Forelimb muscle (tissue), 1 donor: ENCODE measurements at places on chromosomes 12 and 14. TPM values are rescaled to one million over a fixed set of nuclear protein-coding genes. Genes with fewer than 3 reads are reported as not detected.

The SIX1 gene
- polyA plus RNA-seq = 59.4 TPM

The PRIMA1 gene
- 3.5 TPM for polyA plus RNA-seq

The TMEM253 gene
- polyA plus RNA-seq = 0.62 TPM

The IAPP gene
- not detected for polyA plus RNA-seq

The DHRS1 gene
- polyA plus RNA-seq = 15.0 TPM

The CABP1 gene
- polyA plus RNA-seq = 2.5 TPM

The IL26 gene
- polyA plus RNA-seq = not detected

The NEUROD4 gene
- polyA plus RNA-seq = not detected

The FGF6 gene
- 58.5 TPM for polyA plus RNA-seq

The TAS2R46 gene
- 0.35 TPM for polyA plus RNA-seq

The KSR2 gene
- polyA plus RNA-seq = not detected

The KLHL33 gene
- polyA plus RNA-seq = 1.1 TPM

The CCDC60 gene
- 0.09 TPM for polyA plus RNA-seq

The KRT74 gene
- not detected for polyA plus RNA-seq

The TC2N gene
- polyA plus RNA-seq = 3.1 TPM

The POTEM gene
- not detected for polyA plus RNA-seq

The ADAMTS20 gene
- polyA plus RNA-seq = 0.05 TPM

The CLEC4D gene
- 0.23 TPM for polyA plus RNA-seq

The AMIGO2 gene
- polyA plus RNA-seq = 1.3 TPM

The ASPG gene
- polyA plus RNA-seq = 2.5 TPM

The C1QL4 gene
- polyA plus RNA-seq = 0.06 TPM

The NPFF gene
- not detected for polyA plus RNA-seq

The ASCL1 gene
- polyA plus RNA-seq = not detected

The TAS2R8 gene
- polyA plus RNA-seq = not detected

The TMTC1 gene
- polyA plus RNA-seq = 43.9 TPM

The CACNA2D4 gene
- polyA plus RNA-seq = 2.0 TPM

The OTX2 gene
- not detected for polyA plus RNA-seq

The ESPL1 gene
- 4.3 TPM for polyA plus RNA-seq

The DHRS2 gene
- polyA plus RNA-seq = 0.11 TPM

The PLCZ1 gene
- polyA plus RNA-seq = 0.16 TPM

The KIF26A gene
- 7.2 TPM for polyA plus RNA-seq

The KCNK13 gene
- 0.30 TPM for polyA plus RNA-seq

The ZDHHC22 gene
- polyA plus RNA-seq = 0.87 TPM

The FUT8 gene
- 10.7 TPM for polyA plus RNA-seq

The WBP11 gene
- 56.9 TPM for polyA plus RNA-seq

The C3AR1 gene
- 3.3 TPM for polyA plus RNA-seq

The PIANP gene
- polyA plus RNA-seq = 3.2 TPM

The RNASE2 gene
- 0.66 TPM for polyA plus RNA-seq

The APOF gene
- polyA plus RNA-seq = not detected

The PTHLH gene
- polyA plus RNA-seq = 1.4 TPM

The DEGS2 gene
- polyA plus RNA-seq = 1.1 TPM

The RFX4 gene
- 0.15 TPM for polyA plus RNA-seq

The LBHD2 gene
- polyA plus RNA-seq = not detected

The ATP5F1B gene
- polyA plus RNA-seq = 691 TPM

The RGS6 gene
- polyA plus RNA-seq = 6.0 TPM

The LUM gene
- polyA plus RNA-seq = 507 TPM

The TMEM116 gene
- polyA plus RNA-seq = 10.5 TPM

The CALCOCO1 gene
- polyA plus RNA-seq = 80.8 TPM

The STXBP6 gene
- polyA plus RNA-seq = 15.4 TPM

The MAP3K12 gene
- polyA plus RNA-seq = 14.3 TPM

The LYSET gene
- 13.9 TPM for polyA plus RNA-seq

The SYCP3 gene
- 0.46 TPM for polyA plus RNA-seq

The POTEG gene
- not detected for polyA plus RNA-seq

The ISCA2 gene
- polyA plus RNA-seq = 22.6 TPM

The LYZ gene
- 27.3 TPM for polyA plus RNA-seq
